ENCODE measurements at places on chromosomes 1 and 21. TPM values are rescaled to one million over a fixed set of nuclear protein-coding genes. Genes with fewer than 3 reads are reported as not detected.

DNA sequence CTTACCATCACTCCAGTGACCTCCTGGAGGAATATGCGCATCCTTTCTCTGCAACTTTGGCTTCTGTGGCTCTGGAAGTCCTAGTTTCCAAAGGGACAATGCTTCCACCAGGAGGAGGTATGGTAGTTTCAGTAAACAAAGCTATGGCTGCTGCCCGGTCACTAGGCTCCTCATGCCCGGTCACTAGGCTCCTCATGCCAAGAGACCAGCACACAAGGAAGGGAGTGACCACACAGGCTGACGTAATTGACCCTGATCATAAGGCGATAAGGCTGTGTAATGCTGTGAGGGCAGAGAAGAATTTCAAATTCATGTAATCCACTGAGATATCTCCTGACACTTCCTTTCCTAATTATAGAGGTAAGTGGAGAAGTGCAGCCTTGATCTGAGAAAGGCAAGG lies 102.9 kb downstream of the DTL start:
- DNase-seq: no peak

DNA sequence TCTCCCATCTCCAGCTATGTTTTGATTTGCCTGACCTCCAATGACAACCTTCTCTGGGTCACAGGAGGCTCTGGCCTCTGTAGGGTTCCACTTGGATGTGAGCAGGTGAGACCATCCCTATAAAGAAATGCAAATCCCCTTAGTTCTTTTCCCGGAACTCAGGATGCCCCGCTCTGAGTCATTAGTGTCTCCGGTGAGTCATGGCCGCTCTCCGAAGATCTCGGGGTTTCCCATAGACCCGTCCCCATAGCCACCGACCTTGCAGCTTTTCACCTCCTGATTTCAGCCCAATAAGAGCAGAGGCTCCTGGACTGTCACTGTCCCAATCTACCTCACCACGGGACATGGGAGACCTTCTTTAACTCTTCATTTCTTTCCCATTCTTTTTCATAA lies 98.2 kb downstream of the PGBD5 start:
- DNase-seq: no peak

- peak; percentile 92 for DNase-seq
Measured at GRCh38 chr1:162389021-162389818, 7.7 kb downstream of the C1orf226 start.

Gene SHE
- total RNA-seq: not detected

DNA sequence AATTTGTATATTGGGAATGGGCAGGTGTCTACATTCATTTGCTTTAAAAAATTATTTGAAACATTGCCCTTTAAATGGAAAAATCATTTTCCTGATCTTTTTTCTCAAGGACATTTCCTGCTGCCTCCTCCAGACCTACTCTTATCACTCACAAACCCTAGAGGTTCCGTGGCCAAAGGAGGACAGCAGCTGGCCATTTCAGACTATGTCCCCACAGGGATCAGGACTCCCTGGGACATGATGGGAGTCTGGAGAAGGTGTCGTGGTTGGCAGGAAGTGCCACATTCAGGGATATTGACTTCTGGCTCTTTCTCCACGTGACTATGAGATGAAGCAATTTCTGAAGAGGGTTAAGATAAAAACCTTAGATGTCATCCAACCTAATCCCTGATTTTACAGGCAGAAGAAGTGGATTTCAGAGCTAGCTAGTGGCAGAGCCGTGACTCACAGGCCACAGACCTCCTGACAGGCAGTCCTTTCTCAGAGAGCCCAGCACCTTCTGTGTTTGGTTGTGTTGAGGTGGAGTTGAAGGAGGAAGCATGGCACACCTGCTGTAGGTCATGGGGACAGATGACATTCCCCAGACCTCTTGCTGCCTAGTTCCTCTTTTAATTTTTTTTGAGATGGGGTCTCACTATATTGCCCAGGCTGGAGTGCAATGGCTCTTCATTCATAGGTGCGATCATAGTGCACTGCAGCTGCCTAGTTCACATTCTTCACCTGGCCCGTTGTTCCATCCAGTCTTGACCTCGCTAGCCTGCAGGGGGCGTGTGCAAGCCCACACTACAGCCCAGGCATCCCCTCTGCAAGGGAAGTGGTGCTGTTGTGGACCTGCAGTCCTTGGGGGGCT lies 25.5 kb upstream of the IL10 start:
- peak; percentile 36 for DNase-seq
